ENCODE measurements at places on chromosomes 6 and 20.
A peak's percentile ranks its signal among the peaks of the same experiment; 100 is the strongest.

DNA sequence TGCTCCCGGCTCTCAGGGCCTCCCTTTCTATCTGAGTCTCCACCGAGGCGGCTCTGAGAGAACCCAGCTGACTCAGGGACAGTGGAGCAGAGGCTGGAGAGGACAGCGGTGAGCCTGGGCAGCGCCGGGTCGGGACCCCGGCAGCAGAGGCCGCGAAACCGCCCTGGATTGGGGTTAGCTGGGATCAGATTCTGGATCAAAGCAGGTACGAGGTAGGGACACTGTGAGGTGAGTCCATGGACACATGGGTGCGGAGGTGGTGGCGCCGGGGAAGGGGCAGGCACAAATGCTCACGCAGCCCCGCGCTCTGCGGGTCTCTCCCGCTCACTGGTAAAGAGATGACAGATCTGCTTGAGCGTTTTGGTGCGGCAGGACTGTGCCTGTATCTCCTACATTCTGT lies 146.4 kb upstream of the GGTLC1 start:
- no peak for DNase-seq

DNA sequence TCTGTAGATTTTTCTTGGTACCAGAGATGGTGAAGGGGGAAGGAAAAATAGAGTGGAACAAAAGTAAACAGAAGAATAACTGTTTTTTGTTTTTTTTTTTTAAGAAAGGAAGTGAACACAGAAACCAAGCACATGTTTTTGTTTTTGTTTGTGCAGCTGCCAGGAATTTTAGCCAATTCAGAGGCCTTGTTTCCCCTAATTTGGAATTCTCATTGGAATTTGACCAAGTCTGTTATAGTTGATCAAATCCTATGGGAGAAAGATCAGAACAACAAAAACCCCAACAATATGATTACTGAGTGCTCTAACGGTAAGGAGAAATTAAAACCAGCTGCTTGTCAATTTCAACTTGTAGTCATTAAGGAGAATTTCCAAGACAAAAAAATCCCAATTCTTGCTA lies 18.2 kb upstream of the IL22RA2 start:
- no peak for DNase-seq

GRCh38 chr6:75101896-75102295 lies 104.0 kb downstream of the COL12A1 start:
- DNase-seq = no peak

GRCh38 chr6:156060013-156060412 lies 604.4 kb upstream of the NOX3 start:
- DNase-seq = no peak

DNA sequence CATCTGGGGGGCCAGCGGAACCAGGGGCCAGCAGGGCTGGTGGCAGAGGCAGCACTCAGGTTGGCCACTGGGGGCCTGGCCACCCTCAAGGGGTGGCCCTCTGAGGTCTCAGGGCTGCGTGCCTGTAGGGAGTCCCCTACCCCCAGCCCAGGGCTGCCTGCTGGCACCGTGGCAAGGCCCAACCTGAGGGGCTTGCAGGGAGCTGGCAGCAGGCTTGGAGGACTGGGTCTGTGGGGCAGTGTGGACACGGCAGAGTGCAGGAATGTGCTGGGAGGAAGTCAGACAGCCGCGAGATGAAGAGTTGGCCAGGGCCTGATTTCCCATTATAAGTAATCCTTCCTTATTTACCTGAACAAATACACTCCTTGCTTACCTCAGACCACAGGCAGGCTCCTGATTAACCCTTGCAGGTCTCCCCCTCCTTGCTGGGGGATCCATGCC lies at the start of gene SPDEF:
Gene SPDEF, minus strand, starts transcription at position 299 of the 441 bp plus-strand sequence. CDS start 11,874 bp downstream, outside the sequence.
- no peak for DNase-seq

DNA sequence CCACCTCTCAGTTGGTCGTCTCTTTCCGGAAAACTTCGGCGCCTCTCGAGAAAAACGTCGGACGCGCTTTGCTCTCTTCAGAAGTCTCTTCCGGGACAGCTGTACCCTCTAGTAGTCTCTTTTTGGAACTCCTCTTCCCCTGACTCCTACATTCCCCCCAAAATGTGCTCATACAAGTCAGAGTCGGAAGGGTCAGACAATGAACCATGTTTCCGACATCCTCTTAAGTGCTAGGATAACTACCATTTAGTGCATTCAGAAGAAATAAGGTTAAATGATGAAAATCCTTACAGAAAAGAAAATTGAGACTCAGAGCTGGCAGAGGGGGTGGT lies 476 bp upstream of the TP53RK start:
- DNase-seq = no peak

GRCh38 chr6:19712012-19712688 lies 125.0 kb upstream of the ID4 start:
- no peak for DNase-seq

- DNase-seq = no peak
These were observed 110.3 kb upstream of the NUP153 start for GRCh38 chr6:17816921-17817611.

- DNase-seq = no peak
These were observed 96.6 kb downstream of the ARID1B start for GRCh38 chr6:156873654-156874380.

GRCh38 chr20:17836303-17836861 lies 132.2 kb downstream of the SNX5 start:
- DNase-seq = no peak

- peak; percentile 61 for DNase-seq
These were observed 193.7 kb downstream of the GPX5 start for GRCh38 chr6:28719275-28719940.

GRCh38 chr6:17525637-17526036 lies 74.5 kb upstream of the FAM8A1 start:
- no peak for DNase-seq

GRCh38 chr6:125780540-125781313 lies 10.0 kb upstream of the NCOA7 start:
- DNase-seq = peak; percentile 90

GRCh38 chr6:158639056-158639455 lies 5.5 kb downstream of the DYNLT1 start:
- DNase-seq = no peak

DNA sequence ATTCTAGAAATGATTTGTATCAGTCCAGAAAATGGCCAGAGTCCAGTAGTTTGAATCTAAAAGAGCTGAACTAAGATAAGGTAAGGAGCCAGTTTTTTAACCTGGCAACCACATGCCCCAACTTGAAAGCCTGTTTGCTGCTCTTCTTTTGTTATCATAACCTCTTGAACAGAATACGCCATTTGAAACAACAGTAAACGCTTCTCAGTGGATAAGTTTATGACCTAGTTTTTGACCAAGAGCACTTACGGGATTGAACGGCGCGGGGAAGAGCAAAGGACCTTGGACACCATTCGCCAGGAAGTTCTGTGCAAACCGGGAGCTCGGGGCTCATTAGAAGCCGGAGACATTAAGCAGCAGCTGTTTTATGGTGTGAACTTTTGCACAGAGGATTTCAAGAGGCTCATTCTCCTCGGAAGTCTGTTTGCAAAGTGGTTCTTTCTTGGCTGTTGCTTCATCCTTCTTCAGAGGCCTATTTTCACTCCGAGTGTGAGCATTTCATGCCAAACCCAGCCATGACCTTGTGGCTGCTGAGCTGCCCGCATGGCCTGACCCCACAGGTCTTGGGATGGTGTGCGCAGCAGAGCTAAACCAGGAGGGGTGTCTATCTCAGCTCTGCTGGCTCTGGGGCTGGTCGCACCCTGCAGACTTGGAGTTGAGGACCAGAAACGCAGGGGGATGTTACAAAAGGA lies 215.1 kb downstream of the SOX4 start:
- no peak for DNase-seq

DNA sequence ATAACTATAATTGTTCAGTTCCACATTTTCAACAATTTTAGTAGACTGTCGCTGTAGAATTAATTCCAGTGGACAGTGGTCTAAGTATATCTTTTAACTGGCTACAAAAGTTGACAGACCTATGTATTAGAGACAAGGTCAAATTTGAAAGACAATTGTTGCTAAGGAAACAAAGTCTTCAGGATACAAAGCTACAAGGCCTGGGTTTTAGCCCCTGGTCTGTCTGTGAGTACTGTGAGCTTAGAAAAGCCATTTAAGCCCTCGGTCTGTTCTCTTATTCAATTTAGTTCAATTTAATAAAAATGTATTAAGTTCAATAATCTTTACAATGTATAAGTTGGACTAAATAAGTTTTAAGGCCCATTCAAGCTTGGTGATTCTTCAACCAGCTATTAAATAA lies 352.5 kb downstream of the HDGFL1 start:
- DNase-seq = no peak

GRCh38 chr6:149482545-149483333 lies 2.1 kb downstream of the ZC3H12D start:
- peak; percentile 6 for DNase-seq

DNA sequence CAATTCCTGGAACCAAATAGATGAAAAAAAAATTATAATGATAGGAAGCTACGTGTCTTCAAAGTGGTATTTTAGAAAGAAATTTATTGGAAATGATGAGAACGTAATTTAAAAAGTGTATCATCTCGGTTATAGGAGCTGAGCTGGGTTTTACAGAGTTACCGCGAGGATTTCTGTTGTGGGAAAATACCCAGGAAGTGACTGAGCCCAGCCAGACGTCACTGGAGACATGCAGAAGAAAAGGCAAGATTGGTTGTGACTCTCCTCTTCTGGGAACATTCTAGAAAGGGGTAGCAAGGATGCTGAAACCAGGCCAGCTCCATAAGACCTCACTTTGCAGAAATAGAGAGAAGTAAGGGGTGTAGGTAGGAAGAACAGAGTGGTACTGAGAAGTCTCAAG lies 95.9 kb upstream of the ADGRF1 start:
- no peak for DNase-seq

- DNase-seq = no peak
These were observed 55.6 kb upstream of the MPC1 start for GRCh38 chr6:166438211-166438861.

GRCh38 chr6:167993169-167993568 lies 4.3 kb upstream of the KIF25 start:
- no peak for DNase-seq

GRCh38 chr6:63269470-63269869 lies 50.3 kb downstream of the LGSN start:
- DNase-seq = no peak

DNA sequence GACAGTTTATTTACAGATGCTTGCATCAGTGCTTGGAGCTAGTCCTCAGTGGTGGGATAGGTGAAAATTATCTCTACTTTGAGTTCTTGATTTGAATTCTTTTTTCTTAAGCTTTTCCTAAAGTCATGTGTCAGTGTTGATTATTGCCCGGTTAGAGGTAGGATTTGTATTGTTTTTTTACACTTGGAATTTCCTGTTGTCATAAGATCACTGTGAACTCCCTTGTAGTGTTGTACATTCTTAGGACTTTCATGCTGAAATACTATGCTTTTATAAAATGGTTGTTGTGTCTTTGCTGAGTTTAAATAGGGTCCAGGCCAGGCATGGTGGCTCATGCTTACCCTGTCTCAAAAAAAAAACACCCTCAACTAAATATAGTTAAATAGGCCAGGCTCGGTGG lies 20.3 kb downstream of the ASXL1 start:
- no peak for DNase-seq

DNA sequence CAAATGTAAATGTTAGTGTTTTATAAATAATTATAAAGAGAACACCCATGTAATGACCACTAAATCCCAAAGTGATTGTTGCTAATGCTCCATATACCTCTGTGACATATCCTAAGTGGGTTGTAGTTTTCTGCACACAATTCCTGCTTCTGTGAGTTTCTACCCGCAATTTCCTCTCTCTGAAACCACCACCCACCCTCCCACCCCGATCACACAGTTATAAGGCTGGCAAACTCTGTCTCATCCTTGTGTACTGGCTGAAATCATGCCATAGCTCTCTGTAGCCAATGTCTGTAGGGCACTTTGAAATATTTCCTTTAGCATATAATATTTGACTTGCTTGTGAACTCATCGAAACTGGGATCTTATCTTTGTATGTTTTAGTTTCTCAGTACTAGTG lies 236.6 kb downstream of the PLCB1 start:
- no peak for DNase-seq

GRCh38 chr6:111573892-111574797 lies 31.5 kb downstream of the TRAF3IP2 start:
- DNase-seq = no peak

Data from erythroblast (primary cell).